Umbilical cord (tissue), 2 donors: ENCODE measurements at places on chromosomes 4 and X.

DNA sequence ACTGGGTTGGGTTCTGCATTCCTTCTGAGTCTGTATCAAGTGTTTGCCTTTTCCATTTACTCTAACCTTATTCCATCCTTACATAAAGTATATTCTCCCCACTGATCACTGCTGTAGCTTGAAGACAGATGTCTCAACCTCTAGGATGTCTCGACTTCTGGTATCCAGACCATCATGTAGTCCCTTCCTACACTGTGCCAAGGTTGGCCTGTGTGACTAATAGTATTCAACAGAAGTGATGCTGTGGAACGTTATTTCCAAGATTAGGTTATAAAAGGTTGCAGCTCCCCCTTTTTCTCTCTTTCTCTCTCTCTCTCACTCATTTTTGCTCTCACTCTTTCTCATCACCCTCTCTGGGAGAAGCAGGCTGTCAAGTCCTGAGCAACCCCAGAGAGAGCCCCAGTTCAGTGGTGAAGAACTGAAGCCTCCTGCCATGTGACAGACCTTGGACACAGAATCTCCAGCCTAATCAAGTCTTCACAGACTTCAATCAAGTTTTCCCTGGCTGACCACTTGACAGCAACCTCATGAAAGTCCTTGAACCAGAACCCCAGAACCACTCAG lies 75.4 kb downstream of the PRDM5 start:
- no peak for DNase-seq

- DNase-seq: no peak
Observed at GRCh38 chrX:153454901-153455550, 9.2 kb upstream of the TREX2 start.

GRCh38 chr4:4859325-4859798 lies at the start of gene MSX1:
Gene MSX1 (plus strand): TSS chr4:4859665. CDS start chr4:4859900, 235 bp downstream.
- DNase-seq: peak; percentile 92

- no peak for DNase-seq
Observed at GRCh38 chr4:161121451-161121850, 1042.3 kb downstream of the FSTL5 start.

DNA sequence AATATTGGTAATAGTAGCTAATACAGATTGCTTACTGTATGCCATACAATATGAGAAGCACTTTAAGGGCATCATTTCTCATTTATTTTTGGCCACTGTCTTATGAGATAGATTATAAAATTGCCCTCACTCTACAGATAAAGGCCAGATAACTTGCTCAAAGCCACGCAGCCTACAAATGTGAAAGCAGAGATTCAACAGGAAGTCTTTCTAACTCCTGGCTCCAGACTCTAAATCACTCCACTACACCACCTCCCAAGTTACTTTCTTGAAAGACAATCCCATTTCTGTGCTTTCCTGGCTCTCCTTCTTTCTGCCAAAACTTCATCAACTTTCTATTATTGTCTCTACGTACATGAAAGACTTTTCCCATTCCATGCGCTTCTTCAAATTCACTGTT lies 194.7 kb downstream of the FBXO8 start:
- DNase-seq: peak; percentile 78

- DNase-seq: peak; percentile 5
Observed at GRCh38 chrX:39941332-39941920, 156.3 kb downstream of the BCOR start.

DNA sequence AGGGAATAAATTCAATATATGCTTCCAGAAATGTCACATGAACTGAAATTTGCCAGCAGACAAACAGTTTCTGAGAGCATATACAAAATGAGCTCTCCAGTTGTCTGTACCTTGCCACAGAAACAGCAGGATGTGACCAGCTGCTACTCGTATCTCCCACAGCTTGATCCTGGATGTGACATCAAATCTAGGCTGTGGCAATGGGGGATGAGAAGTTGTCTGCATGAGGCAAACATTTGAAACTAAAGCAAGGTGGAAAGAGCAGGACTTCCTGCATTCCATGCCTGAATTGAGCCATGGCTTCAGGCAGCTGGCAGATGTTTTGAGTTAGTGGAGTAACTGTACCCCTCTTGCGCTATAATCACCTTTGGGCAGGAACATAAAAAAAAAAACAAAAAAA lies 1724.0 kb downstream of the RPA4 start:
- no peak for DNase-seq

- DNase-seq: no peak
Observed at GRCh38 chr4:119313237-119313636, 8.7 kb downstream of the FABP2 start.

DNA sequence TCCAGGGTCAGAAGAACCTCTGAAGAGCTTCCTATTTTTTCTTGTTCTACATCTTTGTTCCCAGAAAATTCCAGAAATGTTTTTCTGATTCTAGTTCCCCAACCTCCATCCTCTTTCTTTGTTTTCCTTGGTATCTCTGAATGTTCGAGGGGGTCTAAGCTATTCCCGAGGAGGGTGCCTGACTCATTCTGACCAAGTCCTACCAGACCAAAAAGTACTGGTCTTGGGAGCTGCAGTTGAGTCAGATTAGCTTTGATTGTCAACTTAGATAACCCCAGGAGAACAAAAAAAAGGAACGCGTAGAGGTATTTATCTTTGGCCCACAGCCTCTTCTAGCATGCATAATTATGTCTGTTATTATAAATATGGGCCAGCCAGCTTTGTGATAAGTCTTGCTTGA lies 12.1 kb upstream of the TENM3 start:
- no peak for DNase-seq

GRCh38 chrX:22338740-22339139 lies 66.0 kb downstream of the CBLL2 start:
- DNase-seq: no peak

DNA sequence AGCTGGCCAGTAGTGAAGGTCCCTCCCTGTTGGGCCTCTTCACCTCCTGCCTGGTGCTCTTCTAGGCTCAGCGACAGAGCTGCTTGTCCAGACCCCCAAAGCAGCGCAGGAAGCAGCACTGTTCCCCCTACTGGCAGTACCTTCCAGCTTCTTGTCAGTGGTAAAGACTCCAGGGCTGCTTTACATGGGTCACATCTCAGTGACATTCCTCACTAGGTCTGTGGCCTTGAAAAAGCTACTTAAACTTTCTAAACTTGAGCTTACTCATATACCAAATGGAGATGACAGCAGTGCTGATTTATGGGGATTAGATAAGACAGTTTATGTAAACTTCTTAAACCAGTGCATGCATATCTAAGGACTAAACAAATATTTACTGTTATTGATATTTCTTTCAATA lies 117.3 kb downstream of the FAT4 start:
- no peak for DNase-seq

DNA sequence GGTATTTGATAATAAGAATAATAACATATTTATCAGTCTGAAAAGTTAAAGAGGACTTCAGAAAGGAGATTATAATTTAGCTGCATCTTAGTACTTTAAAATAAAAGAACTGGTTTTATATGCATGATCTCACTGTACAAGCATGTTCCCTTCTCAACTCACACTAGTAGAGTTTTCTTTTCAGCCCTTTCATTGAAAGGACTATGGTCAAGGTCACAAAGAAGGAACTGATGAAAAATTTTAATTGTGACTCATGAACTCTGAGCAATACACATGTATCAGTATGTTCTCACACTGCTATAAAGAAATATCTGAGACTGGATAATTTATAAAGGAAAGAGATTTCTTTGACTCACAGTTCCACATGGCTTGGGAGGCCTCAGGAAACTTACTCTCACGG lies 73.7 kb upstream of the NDST4 start:
- no peak for DNase-seq

DNA sequence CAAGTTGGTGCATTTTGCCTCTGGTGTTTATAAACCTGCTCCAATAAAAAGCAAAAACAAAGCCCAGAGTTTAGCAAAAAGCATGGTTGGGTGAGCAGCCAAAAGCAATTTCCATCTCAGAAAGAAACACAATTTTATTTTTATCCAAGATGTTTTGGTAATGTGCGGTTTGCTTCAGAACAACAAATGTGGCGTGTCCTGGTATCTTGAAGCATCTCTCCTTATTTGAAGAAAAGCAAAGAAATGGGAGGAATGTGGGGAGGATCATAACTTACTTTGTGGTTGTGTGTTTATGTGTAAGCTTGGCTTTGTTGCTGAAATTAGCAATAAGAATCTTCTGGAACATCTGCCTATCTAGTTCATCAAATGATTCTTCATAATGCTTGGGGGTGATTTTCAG lies 88.3 kb upstream of the DDX3X start:
- DNase-seq: no peak

DNA sequence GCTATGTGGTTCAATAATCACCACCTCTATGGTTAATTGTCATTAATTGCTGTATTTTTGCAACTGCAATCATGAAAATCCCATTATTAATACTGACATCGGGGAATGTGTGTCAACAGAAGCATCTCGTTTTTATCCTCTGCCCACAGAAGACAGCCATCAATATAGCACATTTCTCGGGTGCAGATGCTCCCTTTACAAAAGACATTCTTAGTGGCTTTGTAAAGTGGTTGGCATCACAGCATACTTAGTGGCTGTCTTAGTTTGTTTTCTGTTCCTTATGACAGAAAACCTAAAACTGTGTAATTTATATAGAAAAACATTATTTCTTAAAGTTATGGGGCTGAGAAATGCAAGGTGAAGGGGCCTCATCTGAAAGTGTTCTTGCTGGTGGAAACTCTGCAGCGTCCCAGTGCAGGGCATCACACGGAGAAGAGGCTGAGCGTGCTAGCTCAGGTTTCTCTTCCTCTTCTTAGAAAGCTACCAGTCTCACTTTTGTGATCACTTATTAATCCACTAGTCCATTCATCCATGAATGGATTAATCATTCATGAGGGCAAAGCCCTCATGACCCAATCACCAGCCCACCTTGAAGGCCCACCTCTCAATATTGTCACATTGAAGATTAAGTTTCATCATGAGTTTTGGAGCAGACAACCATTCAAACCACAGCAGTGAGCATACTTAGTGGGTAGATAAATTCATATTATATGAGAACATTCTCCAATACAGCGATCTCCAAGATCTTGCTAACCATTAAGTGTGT lies 1067.7 kb upstream of the PABPC4L start:
- no peak for DNase-seq

GRCh38 chr4:19961091-19961490 lies 290.6 kb upstream of the SLIT2 start:
- peak; percentile 3 for DNase-seq

- DNase-seq: no peak
Observed at GRCh38 chr4:138389976-138390685, 148.0 kb upstream of the SLC7A11 start.

DNA sequence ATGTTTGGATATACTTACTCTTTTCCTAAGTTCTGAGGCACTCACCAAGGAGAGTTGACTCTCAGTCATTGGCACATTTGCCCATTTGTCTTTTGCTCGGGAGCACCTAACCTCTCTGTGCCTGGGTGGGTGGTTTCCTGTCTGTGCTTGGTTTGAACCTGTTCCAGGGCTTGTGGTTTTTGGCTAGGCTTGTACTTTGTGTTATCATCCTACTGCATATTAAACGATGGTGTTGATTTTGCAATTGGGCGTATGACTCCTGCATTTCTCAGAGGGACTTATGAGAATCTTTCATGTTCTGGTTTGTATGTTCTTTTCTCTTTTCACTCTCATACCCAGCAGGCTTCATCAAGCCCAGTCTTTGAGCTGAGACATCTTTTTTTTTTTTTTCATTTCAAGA lies 161.7 kb downstream of the BTC start:
- DNase-seq: peak; percentile 59

GRCh38 chrX:68398291-68398690 lies 35.0 kb downstream of the OPHN1 start:
- DNase-seq: no peak

GRCh38 chrX:20197641-20198210 lies 56.1 kb upstream of the EIF1AX start:
- DNase-seq: no peak

- peak; percentile 13 for DNase-seq
Observed at GRCh38 chr4:36392024-36392423, 110.6 kb downstream of the DTHD1 start.

DNA sequence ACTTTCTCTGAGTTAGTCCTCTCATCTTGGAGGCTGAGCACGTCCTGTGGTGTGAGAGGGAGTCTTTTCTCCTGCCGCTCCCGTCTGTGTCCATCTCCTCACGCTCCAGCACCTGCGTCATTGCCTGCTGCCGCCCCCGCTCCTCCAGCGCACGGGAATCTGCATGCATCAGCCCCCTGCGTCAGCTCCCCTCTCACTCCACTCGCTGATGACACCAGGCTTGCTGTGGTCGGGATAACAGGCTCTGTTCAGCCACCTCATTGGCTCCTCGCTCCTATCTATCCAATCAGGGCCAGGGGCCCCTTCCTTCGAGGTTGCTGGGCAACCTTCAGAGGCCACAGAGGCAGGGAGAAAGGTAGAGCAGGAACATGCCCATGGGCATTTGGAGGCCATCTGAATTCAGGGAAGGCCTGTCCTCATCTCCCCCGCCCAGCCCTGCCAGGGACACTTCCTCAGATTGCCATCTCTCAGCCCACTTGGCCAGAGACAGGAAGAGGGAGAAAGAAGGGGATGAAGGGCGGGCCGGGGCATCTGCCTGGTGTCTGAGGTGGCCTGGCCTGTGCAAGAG lies 9.3 kb downstream of the ZNF185 start:
- peak; percentile 56 for DNase-seq
